ENCODE measurements at places on chromosomes 11 and 22.

- no peak for DNase-seq
These were observed 10.5 kb downstream of the EMSY start for GRCh38 chr11:76455331-76455730.

GRCh38 chr11:62933285-62933684, 12.1 kb upstream of the CHRM1 start:
- no peak for DNase-seq

DNA sequence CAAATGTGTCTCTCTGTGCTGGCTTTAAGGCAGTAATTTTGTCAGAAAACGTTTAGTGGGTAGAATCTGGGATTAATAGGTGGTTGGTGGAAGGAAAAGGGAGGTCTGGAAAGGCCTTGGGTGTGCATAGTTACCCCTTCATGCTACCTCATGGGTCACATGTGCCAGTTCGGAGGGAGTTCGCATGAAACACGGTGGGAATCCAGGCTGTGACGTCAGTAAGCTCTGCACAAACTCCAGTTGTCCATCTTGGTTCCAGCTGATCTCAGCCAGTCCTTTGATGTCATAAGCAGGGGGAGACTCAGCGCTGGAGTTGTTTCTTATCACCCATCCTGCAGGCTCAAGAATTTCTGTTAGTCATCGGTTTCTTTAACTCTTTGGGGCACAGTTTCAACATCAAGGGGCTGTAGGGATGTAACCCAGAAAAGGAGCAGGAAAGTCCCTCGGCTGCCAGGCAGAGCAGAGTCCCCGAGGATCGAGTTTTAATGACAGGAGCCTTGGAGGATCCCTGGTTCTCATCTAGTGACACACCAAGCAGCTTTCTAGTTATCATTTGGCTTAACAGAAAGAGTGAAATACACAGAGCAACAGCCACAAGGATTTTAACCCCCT, 28.9 kb downstream of the MOV10L1 start:
- DNase-seq = peak; percentile 71

DNA sequence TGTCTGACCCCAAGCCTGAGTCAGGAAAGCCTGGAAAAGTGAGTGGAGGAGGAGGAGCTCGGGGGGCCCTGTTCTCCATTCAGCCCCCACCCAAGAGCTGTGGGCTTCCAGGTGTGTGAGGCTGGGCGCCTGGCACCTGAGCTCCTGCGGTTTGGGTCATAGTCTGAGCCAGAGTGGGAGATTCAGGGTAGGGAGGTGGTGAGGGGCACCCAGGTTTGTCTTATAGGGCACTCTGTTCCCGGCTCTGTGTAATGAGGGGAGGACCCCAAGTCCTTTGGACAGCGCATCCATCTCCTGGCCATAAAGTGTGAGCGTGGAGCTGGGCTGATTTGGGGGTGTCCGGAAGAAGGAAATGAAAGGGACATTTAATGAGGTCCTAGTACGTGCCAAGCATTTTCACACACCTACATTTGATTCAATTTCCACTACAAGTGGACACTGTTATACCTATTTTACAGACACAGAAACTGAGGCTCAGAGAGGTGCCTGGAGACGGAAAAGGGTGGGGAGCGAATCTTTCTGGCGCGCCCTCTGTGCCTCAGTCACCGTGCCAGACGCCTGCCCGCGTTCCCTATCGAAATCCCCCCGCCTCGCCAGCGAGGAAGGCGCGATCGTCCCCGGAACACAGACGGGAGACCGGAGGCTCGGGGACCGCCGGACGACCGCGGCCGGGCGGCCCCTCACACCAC, 1.2 kb downstream of the NPTXR start:
- no peak for DNase-seq

DNA sequence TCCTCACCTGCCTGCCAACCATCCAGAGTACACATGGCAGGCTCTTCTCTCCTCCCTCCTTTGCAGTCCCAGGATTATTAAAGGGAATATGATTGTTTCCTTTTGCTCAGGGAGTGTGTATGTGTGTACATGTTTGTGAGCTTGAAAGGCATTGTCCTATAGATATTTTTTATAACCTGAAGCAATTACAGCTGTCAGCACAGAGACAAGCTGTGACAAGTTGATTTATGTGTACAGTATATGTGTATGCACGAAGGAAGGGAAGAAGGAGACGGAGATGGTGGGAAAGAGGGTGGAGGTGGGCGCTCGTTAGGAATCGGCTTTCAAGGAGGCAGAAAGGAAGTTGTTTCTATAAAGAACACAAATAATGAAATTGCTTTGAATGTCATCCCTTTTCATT, 537.0 kb downstream of the NTM start:
- DNase-seq = no peak

DNA sequence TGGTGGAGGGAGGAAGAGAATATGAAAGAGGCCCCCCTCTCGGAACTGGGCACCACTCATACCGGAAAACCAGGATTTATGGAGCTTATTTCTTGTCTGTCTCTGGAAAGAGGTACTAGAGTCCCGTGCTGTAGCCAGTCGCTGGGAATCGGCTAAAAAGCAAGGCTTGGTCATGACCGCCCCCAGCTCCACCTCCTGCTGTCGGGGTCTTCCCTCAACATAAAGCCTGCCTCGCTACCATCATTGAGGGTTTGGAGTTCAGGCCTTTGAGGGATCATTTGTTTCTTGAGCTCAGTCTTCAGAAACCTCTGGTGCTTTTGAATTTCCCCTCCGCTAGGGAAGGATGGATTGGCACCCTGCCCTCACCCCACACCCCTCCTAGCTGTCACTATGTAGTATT, 97.1 kb downstream of the TSPAN18 start:
- DNase-seq = no peak

- DNase-seq = no peak
These were observed 557 bp downstream of the PACSIN2 start for GRCh38 chr22:43014316-43014868.

DNA sequence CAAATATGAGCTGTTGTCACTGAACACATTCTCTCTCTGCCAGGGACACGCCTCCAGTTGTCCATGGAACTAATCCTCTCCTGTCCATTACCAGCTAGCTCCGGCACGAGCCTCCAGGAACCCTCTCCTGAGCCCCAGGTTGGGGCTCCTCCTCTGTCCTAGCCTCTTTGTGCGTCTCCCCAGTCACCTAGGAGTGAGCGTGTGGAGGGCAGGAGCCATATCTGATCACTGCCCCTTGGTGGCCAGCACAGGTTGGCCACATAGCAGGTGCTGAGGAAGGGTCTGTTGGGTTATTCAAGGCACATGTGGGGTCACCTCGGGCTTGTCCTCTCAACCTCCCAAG, 2.5 kb downstream of the SYVN1 start:
- DNase-seq = no peak

DNA sequence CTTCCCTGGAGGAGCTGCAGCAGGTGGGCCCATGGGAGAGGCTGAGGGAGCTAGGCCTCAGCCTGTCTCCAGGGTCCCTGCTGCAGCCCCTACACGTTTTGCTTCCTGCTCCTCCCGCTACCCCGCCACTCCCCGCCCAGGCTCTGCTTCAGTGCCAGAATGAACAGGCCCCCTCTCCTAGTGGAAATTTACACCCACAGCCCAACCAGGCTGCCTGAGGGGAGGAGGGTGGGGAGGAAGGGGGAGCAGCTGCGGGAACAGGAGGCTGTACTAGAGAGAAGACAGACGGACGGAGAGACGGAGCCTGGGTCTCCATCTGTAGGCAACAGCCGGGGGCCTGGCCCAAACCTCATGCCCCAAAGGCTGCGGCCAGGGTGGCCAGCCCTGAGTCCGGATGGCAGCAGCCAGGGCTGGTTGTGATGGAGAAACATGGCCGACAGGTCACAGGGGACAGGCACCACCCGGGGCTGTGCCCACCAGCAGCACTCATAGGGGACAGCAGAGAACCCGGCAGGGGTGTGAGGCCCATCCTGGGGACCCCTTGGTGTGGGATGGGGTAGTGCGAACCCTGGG, 20.6 kb downstream of the FLRT1 start:
- DNase-seq = no peak

GRCh38 chr11:65786008-65786785, 666 bp upstream of the OVOL1 start:
- no peak for DNase-seq

DNA sequence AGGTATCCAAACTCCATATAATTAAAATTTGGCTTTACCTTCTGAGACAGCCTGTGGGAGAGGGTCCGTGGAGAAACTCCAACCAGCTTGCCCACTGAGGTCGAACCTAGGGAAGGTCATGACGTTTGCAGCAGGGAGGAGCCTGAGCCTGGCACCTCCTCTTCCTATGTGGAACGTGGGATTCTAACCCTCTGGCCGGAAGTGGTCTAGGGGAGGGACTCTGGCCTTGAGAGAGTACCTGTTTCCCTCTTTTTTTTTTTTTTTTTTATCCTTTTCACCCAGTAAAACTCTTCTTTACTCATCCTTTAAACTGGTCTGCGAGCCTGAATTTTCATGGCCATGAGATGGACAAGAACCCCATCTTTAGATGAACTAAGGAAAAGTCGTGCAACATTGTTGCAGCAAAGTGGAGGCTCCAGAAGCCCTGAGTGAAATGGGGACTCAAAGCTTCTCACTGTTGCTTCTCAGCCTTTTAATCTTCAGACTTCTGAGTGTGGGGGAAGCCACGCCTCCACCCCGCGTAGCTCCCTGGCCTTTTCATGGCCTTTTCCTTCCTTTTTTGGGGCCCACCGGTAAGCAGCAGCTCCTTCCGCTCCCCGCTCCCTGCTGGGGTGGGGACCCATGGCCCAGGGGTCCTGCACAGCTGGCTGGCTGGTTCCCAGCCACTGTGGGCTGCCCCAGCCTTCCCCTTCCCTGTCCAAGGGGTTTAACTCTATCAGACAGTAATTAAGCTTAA, 1359.9 kb downstream of the LRRC4C start:
- DNase-seq = no peak

DNA sequence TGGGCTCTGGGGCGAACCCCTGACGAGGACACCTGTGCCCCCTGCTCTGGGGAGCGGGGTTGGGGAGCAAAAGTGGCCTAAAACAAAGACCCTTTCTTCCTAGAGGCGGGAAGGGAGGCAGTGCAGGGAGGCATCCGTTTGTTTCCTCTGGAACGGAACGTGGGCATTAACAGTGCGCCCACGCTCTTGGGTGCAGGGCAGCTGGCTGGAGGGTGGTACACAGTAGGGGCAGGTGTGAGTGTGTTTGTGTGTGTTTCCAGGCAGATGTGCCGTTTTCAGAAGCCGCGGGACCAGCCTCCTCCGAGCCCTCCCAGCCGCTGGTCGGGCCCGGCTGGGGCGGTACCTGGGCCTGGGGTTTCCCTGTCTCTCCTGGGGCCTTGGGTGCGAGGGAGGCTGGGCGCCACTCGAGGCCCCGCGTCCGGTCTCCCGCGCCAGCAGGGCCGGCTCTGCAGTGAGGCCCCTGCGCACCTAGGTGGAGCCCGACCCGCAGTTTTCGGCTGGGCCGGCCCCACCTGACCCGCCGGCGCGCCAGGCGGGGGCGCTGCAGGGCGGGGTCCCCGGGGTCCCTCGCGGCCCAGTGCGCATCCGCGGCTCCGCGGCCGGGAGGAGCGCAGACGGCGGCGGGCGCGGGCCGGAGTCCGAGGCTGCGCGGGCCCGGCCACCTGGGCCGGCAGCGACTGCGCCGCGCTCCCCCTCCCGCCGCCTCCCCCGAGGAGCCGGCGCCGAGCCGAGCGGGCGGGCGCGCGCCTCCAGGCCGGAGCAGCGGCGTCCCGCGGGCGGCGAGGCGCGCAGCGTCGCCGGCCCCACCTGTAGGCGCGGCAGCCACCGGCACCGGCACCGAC, 1252.7 kb downstream of the BRD1 start:
- DNase-seq = no peak

DNA sequence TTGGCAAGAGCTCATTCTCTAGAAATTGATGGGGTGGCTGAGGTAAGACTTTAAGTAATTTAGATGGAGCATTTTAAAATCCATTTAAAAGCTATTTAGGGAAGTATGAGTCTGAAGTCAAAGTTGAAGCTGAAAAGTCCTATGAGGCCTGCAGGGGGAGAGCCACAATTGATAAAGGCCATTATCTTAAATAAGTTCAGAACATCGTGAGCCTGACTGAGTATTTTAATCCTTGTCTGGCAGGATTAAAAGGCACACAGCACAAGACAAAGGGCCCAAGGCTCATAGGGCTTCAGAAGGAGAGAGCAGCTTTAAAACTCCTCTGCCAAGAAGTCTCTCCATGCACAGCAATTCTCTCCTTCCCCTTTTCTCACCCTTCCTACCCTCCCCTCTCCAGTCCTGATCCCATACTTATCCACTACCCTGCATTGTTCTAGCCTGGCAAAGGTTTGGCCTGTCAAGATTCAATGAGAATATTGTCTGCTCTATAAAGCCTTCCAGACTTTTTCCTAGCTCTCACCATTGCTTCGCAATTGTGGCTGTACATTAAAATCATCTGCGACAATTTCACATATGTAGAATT, 1312.9 kb downstream of the FAM181B start:
- no peak for DNase-seq

- no peak for DNase-seq
These were observed 9.5 kb downstream of the SYT7 start for GRCh38 chr11:61571337-61571736.

DNA sequence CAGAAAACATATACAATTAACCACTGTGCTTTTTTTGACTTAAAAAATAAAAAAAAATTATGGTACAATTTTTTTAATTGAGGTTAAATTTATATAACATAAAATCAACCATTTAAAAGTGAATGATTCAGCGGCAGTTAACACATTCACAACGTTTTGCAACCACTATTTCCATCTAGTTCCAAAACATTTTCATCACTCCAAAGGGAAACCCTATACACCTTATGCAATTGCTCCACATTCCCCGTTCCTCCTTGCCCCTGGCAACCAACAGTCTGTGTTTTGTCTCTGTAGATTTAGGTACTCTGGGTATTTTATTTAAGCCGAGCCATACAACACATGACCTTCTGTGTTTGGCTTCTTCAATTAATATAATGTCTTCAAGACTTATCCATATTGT, 15.3 kb downstream of the DDI1 start:
- DNase-seq = no peak

- no peak for DNase-seq
These were observed 1162.6 kb upstream of the TENM4 start for GRCh38 chr11:80603472-80603871.

DNA sequence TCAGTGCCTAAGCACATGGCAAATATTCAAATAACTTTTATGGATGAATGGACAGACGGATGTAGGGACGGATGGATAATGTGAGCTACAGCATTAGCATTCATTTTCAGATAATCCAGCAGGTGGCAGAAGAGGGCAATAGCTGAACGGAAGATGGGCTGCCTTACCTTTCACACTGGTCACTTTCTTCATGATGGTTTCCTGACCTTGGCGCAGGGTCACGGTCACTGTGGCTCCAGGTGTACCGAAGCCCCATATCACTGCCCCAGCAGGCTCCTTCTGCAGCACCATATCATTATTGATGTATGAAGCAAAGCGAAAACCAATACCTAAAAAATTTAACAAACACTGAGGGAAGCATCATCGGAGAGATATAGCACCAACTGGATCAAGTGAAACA, 4.3 kb downstream of the SIAE start:
- peak; percentile 83 for DNase-seq

All from kidney glomerular epithelial cell (primary cell).